ENCODE measurements at places on chromosomes 13 and 19. TPM values are rescaled to one million over a fixed set of nuclear protein-coding genes. Genes with fewer than 3 reads are reported as not detected.

- peak; percentile 73 for DNase-seq
These were observed 277.9 kb downstream of the ZNF536 start for GRCh38 chr19:30649934-30650614.

DNA sequence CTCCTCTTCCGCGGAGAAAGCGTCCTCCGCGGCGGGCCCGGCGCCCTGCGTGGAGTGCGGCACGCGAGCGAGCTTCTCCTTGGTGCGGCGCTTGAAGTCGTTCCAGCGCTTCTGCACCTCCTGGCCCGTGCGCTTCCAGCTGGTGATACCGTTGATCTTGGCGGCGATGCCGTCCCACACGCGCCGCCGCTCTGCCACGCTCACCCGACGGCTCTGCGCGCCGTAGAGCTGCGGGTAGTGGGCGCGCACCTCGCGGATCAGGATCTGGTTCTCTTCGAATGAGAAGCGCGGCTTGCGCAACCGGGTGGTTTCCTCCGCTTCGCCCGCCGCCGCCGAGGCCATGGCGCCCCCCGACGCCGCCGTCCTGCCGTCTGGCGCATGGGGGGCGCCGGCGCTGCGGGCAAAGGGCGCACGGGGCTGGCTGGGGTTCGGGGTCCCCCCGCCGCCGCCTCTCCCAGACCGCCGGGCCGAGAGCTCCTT is 941 bp downstream of the MYPOP start:
- DNase-seq: no peak

GRCh38 chr13:108924541-108924940 is 295.1 kb downstream of the MYO16 start:
- no peak for DNase-seq

GRCh38 chr19:8438236-8438635 is 6.5 kb upstream of the HNRNPM start:
- DNase-seq: no peak

GRCh38 chr13:106318941-106319411 is 216.5 kb downstream of the EFNB2 start:
- peak; percentile 78 for DNase-seq

The ITGBL1 gene
- polyA plus RNA-seq: 3.1 TPM

The PLIN3 gene
- 29.4 TPM for polyA plus RNA-seq

The KLF5 gene
- 29.8 TPM for polyA plus RNA-seq

The PRKCG gene
- 0.46 TPM for polyA plus RNA-seq

The VN1R2 gene
- not detected for polyA plus RNA-seq

The LAIR2 gene
- 0.64 TPM for polyA plus RNA-seq

Data from muscle of back (tissue), 13 donors.